Activated T-cell treated with anti-CD3 and anti-CD28 coated beads, Interleukin-2, amount 50 U/mL, for 72 hours (primary cell): ENCODE measurements at places on chromosomes 11 and 22.

- peak; percentile 19 for DNase-seq
These were observed 35.5 kb downstream of the FZD4 start for GRCh38 chr11:86919557-86920210.

DNA sequence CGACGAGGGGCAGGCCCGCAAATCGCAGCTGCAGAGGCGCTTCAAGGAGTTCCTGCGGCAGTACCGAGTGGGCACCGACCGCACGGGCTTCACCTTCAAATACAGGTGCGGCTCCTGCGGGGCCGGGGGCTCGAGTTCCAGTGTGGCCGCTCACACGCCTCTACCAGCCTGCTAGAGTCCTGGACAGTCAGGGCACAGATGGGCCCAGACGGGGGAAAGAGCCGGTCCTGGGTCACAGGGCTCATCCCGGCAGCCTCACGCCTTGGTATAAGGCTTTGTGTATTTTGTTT is 506 bp downstream of the MCM5 start:
- DNase-seq, result peak; percentile 28

GRCh38 chr11:70024036-70024772 is 53.9 kb upstream of the ANO1 start:
- DNase-seq, result no peak

DNA sequence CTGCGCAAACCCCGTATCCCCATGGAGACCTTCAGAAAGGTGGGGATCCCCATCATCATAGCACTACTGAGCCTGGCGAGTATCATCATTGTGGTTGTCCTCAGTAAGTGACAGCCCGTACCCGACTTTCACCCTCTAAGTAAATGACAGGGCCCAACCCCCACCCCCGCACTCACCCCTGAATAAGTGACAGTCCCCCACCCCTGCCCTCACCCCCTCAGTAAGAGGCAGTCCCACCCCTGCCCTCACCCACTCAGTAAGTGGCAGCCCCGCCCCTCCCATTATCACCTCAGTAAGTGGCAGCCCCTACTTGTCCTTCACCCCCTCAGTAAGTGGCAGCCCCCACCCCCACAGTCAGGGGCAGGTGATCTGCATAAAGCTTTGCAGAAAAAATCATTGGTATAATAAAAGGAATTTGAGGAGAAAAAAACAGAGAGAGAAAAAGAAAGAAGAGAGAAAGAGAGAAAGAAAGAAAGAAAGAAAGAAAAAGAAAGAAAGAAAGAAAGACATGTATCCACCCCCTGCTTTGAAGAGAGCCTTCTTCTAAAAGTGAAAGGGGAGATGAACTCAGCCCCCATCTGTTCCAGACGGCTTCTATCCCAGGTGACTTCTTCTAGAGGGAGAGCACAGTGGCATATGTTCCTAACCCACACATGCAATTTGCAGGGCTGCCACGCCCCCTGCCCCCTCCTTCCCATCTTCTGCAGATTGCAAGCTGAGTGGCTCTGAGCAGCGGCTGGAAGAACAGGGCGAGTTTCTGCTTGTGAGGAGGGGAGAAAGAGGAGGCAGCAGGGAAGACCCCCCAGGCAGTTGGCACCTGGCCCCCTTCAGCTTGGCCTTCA is 12.5 kb upstream of the SMIM35 start:
- no peak for DNase-seq

DNA sequence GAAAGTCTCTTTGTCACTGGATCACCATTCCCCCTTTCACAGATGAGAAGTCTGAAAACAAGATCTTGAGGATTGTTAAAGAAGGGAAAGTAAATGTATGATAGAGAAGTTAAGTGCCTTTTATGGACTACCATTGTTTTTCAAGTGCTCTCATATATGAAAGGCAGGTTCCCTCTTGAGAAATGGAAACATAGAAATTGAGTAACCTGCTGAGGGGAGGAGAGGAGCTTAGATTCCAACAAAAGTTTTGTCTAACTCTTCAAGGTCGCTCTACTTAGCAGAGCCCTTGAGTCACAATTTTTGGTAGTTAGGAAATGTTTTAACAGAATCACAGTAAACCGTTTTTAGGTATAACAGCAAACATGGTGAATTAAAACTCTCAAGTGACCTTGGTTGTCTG is 80.1 kb downstream of the SVIP start:
- DNase-seq, result no peak

DNA sequence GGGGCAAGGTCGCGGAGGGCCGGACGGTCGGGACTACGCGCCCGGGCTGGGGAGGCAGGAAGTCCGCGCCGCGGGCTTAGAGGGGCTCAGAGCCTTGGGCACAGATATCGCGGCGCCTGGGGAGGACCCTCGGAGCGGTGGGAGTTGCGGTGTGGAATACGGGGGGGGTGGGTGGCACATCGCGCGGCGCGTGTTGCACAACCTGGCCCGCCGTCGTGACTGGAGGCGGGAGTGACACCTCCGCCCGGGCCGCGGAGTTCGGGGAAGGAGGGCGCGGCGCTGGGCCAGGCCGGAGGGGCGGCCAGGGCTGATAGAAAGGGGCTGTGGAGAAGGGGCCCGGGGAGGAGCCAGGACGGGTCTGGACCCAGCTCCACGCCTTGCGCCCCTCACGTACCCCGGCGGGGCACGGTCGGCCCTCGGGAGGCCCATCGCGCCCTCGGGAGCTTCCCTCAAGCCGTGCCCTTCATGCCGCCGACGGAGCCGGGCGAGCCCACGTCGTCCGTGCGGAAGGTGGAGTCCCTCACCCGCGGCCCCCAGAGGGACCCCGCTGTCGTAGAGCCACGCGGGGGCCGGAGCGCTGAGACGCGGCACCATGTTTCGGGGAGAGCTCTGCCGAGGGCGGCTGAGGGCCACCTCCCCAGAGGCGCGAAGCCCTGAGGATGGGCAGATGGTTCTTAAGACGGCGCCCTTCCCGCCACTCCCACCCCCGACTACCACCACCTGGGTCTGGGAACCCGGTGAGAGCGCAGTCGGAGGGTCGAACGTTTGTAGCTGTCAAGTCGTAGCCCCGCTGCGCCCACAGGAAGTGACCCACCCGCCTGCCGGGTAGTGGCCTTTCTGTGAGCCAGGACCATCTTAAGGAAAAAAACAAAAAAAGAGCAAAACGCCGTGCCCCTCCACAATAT is 729 bp downstream of the IL17RA start:
- peak; percentile 50 for DNase-seq

DNA sequence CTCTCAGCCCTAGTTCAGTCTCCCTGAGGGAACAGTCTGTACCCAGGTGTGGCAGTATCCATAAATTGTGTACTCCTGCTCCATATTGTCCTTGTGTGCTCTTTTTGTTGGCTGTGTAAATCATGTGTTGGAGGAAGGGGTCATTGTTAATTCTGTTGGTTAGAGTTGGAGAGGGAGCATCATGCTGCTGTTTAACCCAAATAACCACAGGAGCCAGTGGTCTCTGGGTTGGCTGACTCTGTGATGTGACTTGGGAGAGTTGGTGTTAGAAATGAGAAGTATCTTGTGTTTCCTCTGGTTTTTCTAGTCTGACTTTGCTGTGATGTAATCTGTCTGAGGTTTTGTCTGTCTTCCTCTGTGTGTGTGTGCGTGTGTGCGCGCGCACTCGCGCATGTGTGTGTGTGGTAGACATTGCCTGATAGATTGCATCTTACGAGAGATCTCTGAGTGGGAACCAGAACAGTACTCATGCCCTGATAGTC is 30.5 kb downstream of the CTNND1 start:
- DNase-seq, result peak; percentile 84

- no peak for DNase-seq
These were observed 7.2 kb downstream of the ATG16L2 start for GRCh38 chr11:72821221-72821919.

DNA sequence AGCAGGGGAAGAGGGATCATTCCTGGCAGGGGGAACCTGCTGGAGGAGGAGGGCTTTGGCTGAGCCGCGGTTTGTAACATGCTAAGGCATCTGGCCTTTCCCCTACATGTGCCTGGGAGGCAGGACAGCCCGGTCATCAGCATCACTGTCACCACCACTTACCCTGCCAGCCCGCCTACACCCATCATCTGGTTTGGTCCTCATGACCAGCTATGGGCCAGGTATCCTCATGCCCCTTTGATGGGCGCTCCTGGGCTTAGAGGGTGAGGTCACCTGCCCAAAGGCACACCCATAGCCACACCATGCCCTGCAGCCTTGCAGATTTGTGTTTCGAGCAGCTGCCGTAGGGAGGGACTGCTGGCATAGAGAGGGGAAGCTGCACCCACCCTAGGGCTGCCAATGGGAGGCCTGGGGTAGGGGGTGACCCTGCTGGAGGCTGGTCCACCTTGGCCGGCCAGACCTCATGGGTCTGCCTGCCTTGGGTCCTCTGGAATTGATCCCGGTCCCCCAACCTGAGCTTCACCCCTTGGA is 2.6 kb downstream of the MRGPRF start:
- DNase-seq, result no peak

DNA sequence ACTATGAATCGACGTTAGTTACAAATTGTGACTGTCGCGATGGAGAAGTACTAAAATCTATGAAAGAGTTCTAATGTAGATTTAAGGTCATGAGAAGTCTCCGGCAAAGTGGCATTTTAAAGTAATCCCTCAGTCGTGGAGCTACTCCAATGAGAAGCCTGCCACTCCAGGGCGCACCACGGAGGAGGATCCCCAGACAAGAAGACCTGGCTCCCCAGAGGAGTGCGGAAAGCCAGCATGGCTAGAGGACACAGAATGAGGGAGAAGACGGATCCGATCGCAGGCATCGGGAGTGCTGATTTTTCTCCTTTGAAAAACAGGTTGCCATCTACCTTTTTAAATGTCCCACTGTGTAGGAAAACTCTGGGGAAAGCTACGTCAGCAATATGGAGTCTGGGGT is 141.6 kb upstream of the TEAD1 start:
- no peak for DNase-seq

- DNase-seq, result no peak
These were observed 2.4 kb downstream of the VPS37C start for GRCh38 chr11:61158691-61159381.

DNA sequence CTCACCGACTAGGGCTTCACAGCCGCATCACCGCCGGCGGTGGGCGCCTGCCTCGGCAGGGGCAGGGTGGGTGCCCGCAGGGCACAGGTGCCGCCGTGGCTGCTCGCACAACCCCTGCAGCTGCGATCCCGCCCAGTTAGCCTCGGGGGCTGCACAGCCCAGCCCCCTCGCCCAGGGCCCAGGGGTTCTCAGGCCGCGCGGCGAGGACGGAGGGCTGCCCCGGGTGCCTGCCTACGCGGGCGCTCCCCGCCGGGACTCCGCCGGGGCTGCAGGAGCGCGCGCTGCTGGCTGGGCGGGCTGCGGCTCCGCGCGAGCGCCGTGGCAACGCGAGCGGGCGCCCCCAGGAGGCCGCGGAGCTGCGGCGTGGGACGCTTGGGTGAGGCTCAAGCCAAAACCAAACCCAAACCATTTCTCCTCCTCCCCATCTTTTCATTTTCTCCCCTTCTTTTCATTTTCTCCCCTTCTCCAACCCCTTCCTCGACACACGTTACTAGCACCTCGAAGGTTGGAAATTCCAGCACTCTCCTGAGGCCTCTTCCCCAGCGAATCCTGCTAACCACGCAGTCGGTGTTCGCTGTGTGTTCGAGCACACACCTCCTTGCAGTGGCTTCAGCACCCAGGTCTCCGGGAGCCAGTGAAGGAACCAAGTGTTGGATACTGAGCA is at the start of gene MICAL3:
TSS of gene MICAL3 (minus strand) at position 286 of the 664 bp plus-strand sequence. CDS start 117,749 bp downstream, outside the sequence.
- peak; percentile 70 for DNase-seq

GRCh38 chr22:49855251-49855911 is 1.7 kb downstream of the ZBED4 start:
- no peak for DNase-seq

DNA sequence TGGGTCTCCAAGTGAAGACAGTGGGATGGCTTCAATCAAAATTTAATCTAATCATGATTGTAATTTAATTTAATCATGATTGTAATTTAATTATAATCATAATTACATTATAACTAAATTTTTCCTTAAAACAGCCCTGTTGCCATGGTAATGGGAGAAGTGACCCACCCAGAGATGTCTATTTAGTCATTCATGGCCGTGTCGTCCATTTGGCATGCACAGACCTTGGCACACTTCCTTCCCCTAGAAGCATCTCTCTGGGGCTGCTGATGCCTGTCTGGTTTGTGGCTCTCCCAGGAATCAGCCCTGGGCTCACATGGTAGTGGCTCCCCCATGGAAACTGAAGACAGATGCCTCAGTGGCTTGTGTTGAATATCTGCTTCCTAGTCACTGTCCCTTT is 27.0 kb downstream of the P4HA3 start:
- DNase-seq, result no peak

GRCh38 chr22:25494774-25495173 is 69.7 kb upstream of the GRK3 start:
- no peak for DNase-seq

GRCh38 chr11:75041263-75041662 is 52.5 kb downstream of the NEU3 start:
- no peak for DNase-seq

DNA sequence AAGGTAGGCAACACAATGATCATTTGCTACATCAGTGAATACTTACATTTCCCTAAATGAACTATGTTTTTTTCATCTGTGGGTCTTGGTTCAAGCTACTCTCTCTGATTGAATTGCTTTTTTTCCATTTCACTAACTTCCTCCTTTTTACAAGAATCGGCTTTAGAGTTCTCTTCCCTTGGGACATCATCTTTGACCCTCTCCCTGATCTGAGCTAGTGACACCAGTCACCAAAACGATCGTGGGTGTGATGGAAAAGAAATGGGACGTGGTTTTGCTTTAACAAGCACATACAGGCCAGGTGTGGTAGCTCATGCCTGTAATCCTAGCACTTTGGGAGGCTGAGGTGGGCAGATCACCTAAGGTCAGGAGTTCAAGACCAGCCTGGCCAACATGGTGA is 129.9 kb downstream of the WT1 start:
- no peak for DNase-seq

- no peak for DNase-seq
These were observed 2.7 kb downstream of the BCL9L start for GRCh38 chr11:118922745-118923627.

- DNase-seq, result no peak
These were observed 90.5 kb downstream of the MYEOV start for GRCh38 chr11:69384251-69385143.

DNA sequence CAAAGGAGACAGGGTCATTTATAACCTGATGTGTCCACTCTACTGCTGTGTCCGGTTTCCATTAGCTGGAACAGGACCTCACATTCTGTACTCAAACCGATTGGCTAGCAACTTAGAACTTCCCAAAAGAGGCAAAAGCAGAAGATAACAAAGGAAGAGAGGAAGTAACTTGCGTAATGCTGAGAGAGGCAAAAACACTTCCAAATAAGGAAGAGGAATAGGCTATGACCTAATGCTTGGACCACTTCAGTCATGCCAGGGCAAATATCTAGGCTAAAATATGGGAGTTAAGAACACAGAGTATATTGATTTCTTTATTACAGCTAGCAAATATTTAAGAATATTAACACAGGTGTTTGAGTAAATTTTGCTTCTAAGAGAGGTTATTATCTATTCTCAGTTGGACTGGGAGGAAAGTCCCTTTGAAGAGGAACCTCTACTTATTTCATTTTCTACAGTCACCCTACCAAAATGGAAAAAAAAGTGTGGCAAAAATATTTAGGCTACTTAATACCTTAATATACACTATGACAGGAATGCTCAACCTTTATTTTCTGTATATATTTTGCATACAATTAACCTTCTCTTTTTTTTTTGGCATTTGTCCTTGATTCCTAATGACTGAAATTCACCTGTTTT is 499.8 kb upstream of the CHORDC1 start:
- DNase-seq, result no peak
